ENCODE measurements at places on chromosomes 7 and 10.

GRCh38 chr7:155842496-155843265, 30.4 kb upstream of the SHH start:
- no peak for DNase-seq

GRCh38 chr10:46542567-46543465, 13.6 kb downstream of the GPRIN2 start:
- no peak for DNase-seq

- DNase-seq: no peak
These were observed 147.7 kb upstream of the NPVF start for GRCh38 chr7:25375805-25376600.

DNA sequence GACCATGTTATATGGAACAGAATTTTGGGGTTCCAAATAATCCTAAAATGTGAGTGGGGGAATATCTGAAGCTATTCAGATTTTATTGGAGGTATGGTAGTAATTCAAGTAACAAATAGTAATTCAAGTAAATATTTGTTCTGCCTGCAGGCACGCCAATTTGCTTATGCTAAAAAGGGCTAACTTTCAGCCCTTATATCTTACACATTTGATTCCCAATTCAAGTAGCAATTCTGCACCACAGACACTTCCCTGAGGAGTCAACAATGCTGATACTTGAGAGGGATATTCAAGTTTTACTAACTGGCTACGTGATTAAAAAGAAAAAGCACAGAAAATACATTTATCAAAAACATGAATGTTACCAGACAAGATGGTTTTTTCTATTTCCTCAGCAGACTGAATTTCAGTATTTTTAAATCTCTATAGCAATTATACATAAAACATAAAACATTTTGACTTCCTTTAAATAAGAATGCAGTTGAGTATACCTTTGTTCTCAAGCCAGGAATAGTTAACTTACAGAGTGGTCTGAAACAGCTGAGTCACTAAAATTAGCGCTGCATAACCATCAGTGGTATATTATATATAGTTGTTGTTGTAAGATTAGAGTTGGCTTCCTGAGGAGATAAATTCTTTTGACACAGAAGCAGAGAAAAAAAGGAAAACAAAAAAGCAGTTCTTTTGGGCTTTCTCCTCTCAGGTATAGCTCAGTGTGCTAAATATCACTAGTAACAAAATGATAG, 33.9 kb downstream of the MTPN start:
- no peak for DNase-seq

- DNase-seq: no peak
These were observed 132.4 kb upstream of the GDF10 start for GRCh38 chr10:47167591-47167990.

DNA sequence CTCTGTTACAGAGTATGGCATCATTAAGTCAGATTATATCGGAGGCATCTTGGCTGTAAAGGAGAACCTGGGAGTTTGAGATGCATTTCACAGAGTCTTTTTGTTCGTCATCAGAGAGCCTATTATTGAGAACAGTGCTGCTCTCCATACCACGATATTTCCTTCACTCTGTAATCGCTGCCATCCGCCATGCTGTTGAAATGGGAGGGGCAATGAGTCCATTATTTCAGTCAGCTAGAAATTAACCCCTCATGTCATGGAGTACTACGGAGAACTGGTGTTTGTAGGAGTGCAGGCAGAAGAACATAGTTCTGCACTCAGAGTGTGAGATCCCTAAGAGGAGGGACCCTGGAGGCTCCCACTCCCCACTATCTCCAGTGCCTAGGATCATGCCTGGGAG, 59.2 kb downstream of the SLC16A12 start:
- DNase-seq: no peak

DNA sequence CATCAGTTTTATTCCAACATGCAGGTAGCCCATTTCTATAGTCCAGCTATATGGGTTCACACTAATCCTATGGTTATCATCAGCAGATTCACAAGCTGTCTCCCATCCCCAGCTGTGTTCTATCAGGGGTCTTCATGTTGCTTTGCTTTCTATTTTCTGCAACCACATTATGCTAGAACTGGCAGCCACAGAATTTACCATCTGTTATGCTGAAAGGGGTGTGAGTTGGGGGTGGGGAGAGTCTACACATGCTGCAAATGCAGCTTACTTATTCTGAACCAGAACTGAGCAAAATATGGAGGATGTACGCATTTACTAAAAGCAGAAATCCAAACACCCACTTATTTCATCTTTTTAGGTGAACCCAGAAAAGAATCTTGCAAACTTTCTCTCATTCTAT, 32.9 kb downstream of the SHTN1 start:
- DNase-seq: no peak

DNA sequence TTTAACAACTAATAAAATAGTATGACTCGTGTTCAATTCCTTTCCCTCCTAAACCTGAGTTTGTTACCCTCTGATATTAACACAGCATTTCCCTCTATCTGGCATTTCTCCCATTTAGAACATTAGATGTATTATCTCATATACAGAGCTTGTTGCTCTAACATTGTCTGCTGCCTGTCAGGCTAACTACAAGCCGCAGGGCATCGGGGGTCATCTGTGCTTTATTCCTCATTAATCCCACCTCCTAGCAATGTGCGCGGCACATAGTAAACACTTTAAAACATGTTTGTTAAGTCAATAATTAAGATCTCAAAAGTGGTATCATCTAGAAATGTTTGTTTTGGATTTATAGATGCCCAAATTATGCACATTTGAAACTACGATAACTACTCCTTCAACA, 52.9 kb upstream of the NEBL start:
- no peak for DNase-seq

DNA sequence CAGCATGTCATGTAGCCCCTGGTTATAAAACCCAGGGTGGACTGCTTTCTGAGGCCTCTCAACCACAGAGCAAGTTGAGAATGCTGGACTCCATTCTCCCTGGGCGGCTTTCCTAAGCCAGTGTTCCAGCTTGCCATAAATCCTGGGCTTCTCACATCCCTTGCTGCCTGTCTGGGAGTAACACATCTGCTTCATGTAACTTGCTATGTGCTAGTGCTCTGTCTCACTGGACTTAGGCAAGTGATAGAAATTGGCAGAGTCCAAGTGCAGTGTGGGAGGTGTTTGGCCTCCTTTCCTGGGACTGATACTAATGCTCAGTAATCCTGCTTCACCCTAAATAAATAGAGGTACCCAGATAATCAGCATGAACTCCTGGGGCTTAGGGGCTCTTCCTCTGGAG, 277.1 kb upstream of the POM121L12 start:
- DNase-seq: no peak

GRCh38 chr7:88455696-88456095, 149.0 kb upstream of the STEAP4 start:
- DNase-seq: no peak

- DNase-seq: no peak
These were observed 211.3 kb downstream of the SKIDA1 start for GRCh38 chr10:21314111-21314626.

GRCh38 chr10:6044751-6045313, 17.3 kb downstream of the IL2RA start:
- DNase-seq: no peak

DNA sequence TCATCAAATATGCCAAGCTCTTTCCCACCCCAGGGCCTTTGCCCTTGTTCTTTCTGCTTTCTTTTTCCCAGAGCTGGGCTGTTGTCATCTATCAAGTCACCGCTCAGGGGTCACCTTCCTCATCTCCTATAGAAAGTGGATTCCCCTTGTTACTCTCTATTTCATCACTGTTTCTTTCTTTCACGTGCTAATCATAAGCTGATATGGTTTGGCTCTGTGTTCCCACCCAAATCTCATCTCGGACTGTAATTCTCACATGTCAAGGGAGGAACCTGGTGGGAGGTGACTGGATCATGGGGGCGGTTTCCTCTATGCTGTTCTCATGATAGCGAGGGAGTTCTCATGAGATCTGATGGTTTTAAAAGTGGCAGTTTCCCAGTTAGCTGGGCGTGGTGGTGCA, 17.0 kb upstream of the TIAL1 start:
- no peak for DNase-seq

DNA sequence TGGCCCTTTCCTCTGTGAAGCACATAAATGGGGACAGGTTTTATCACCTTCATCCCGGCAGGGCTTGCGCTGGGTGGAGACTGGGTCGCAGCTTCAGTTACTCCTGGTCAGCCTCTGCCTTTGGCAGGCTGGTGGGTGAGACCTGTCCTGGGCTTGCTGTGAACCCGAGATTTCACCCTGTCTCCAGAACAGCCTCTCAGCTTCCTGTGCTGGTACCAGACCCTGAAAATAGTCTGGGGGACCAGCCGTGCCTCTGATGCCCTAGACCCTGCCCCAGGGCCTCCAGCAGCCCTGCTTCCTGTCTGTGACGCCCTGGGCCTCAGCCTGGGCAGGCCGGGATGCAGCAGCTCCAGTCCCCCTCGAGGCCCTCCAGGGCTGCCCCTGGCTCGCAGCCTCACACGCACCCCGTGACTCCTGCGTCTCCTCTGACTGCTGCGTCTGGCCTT, 13.2 kb upstream of the PWWP2B start:
- no peak for DNase-seq

DNA sequence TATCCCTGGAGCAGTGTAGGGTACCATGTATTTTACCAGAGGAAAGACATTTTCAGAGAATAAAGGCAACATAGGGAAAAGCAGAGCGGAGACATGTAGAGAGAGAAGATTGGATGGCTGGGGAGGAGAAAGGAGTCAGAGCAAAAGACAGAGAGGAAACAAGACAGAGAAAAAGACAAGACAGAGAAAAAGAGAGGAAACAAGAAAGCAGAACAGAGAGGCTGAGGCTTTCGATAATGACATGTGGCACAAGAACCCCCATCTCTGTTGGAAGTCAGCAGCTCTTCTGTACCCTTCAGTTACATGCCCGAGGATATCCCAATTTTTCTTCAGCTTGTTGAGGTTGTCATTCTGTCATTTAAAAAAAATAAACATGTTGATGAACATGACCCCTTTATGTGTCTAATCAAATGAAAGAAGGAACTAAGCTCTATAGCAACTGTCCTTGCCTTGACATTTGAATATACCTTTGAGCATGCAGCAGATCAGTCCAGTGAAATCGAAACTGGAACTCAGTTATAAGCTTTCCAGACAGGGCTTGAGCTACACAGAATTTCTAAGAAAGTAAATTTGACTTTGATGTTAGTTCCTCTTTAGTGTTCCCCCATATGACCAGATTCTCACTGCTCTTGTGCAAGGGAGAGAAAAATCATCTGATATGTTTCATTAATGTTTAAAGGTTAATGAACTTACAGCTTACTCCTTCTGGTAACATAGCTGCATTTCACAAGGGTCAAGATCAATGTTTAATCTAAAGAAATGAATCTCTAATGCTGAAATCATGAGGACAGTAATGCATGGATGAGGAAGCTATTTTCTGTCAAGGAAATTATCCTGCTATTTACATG, 75.1 kb upstream of the SP4 start:
- no peak for DNase-seq

- no peak for DNase-seq
These were observed 179.2 kb downstream of the DYNC1I1 start for GRCh38 chr7:95951531-95951930.

DNA sequence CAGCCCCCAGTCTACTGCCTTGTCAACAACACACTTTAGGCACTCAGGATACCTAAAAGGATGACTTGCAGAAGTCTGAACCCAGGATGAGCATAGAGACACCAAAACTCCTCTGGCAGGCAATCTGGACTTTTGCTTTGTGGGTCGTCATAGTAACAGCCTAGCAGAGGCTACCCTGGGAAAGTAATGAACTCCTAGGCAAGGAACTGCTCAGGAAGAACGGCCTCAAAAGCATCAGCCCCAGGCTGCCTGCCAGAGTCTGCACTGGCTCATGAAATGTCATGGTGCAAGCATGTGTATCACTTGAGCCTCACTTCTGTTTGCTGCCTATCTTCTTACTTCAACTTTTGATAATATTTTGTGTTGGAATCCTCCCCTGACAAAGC, 715.1 kb downstream of the GRID1 start:
- no peak for DNase-seq

- DNase-seq: no peak
These were observed 96.3 kb downstream of the PRKAG2 start for GRCh38 chr7:151780631-151781030.

GRCh38 chr7:158386866-158387545, 200.6 kb downstream of the PTPRN2 start:
- no peak for DNase-seq

DNA sequence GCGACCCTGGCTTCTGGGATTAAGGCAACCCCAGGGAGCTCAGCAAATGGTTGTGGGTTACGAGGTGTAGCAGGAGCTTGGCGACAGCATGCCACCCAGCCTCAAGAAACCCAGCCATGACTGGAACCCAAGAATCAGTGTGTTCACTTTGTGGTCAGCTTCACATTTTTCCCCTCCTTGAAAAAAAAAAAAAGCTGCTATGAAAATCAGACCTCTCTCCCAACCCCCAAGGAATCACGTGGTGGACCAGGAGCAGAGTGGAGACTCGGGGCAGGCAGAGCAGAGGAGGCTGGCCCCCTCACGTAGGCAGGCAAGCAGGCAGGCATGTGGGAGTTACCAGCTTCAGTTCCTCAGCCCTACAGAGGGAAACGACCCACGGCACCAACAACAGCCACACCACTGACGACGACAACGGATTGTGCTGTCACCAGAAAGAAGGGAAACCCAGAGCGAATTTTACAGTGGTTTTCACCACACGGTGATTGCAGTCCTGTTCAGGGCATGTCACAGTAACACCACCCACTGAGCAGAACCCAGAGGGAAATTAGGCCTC, 203.4 kb downstream of the SLC25A13 start:
- DNase-seq: no peak

- no peak for DNase-seq
These were observed 13.7 kb downstream of the IL2RA start for GRCh38 chr10:6048281-6049030.

DNA sequence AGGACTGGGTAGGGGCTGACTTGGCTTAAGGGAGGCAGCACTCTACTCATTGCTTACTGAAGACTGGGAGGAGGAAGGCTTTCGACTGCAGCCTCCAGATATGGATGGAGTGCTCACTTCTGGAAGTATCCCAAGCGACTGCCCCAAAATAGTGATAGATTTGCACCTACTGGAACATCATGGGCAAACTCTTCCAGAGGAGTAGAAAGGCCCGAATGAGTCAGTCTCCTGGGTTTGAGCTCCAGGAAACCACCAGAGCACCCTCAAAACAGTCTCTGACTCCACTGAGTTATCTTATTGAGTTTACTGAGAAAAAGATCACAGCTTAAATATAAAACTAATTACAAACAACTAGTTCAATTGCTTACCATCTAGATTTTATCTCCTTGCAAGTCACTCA, 37.2 kb upstream of the PDLIM1 start:
- no peak for DNase-seq

DNA sequence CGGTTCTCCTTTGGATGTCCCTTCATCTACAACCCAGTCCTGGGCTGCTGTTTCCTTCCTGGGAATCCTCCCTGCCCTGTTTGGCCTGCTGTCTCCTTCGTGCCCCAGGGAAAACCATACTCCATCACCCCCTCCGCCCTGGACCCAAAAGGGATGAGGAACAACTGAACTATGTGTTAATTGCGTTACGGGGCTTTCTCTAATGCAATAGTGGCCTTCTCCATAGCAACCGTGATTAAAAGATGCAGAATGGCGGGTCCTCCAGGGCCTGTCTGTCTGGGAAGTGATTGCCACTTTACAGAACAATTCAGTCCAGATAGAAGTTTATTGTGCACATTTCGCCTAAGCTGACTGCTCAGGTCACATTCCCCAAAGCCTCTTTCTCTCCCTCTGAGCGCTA, 112.0 kb upstream of the FGFR2 start:
- DNase-seq: no peak

- no peak for DNase-seq
These were observed 281.5 kb downstream of the ARL4A start for GRCh38 chr7:12968836-12969422.

GRCh38 chr7:22082553-22082885, 136.8 kb upstream of the CDCA7L start:
- DNase-seq: no peak

Measured in NCI-H187 (cell line).